ENCODE measurements at places on chromosomes 16 and 17.

GRCh38 chr16:71205482-71206131 is 24.9 kb downstream of the HYDIN start:
- no peak for DNase-seq

- no peak for DNase-seq
Observed at GRCh38 chr16:54288030-54288834, 1.6 kb upstream of the IRX3 start.

DNA sequence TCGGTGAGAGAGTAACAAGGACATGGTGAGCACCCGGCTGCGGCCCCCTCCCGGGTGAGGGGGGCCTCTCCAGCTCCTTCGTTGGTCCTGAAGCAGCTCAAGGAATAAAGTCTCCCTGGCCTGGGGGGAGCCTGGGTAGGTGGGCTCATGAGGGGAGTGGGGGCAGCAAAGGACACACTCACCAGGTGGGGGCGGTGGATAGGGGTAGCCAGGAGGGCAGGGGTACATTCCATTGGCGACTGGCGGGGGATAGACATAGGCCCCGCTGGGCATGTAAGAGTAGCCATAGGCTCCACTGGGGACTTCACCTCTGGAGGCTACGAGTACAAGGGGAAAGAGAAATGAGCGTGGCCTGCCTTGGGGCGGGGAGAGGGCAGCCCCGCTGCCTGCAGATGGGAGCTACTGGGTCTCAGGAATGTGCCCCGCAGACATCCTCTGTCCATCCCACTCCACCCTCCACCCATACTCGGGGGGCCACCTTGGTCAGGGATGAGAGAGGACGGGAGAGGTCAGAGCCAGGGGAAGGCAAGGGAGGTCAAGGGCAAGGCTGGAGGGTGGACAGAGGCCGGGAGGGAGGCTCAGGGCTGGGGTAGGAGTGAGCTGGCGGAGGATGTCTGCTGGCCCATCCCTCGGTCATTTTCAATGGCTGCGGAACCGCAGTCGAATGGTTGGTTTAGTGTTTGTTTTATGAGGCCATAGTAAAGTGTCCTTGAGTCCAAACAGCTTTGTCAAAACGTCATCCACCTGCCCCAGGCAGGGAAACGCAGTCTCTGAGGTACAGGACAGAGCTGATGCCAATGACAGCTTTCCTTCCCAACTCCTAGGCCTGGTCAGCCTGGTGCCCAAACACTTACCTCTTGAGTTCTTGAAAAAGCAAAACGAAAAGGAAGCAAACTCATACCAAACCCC is 3.7 kb upstream of the UNC13D start:
- DNase-seq = no peak

DNA sequence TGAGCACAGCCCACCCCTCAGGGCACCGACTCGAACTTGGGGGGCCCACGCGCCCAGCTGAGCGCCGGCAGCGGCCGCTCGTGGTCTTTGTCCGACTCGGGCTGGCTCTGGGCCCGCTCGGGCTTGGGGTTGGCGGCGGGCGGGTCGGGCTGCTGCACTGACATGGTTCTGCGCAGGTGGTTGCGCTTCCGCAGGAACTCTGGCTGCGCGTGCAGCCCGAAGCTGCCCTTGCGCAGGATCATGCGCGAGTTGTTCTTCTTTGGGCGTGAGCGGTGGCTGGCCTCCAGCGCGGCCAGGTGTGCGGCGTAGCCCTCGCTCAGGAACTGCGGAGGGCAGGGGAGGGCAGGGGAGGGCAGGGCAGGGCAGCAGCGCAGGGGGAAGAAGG is 11.1 kb downstream of the PIMREG start:
- no peak for DNase-seq
